Lung (tissue), 17 donors: ENCODE measurements at places on chromosomes 5 and 9.

GRCh38 chr9:742914-743589 lies 98.4 kb upstream of the DMRT1 start:
- DNase-seq: no peak

GRCh38 chr5:161314033-161314432 lies 232.5 kb downstream of the GABRB2 start:
- no peak for DNase-seq

GRCh38 chr5:173493846-173494245 lies 122.6 kb downstream of the BOD1 start:
- DNase-seq: no peak

DNA sequence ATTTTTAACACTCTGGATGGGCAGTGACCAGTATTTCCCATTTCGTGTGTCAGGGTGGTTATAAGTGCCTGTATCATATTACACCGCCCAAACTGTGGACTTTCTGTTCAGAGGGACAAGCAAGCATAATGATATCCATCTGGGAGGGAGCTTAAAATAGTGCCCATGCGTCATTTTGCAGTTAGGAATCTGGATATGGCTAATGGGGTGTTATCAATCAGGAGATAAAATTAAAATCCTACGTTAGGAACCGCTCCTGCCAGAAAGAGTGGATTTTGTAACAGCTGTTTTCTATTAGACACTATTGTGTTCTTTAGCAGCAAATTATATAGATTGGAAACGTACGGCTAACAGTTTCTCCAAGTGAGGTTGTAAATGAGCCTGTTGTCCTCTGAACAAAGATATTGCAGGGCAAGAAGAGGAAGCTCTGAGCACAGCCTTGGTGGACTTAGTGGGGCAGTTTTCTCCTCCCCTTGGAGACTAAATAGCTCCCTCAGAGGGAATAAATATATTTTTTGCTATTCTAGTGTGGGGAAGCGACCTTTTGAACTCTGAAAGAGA lies 160.4 kb downstream of the SPATA31D1 start:
- DNase-seq: peak; percentile 64

DNA sequence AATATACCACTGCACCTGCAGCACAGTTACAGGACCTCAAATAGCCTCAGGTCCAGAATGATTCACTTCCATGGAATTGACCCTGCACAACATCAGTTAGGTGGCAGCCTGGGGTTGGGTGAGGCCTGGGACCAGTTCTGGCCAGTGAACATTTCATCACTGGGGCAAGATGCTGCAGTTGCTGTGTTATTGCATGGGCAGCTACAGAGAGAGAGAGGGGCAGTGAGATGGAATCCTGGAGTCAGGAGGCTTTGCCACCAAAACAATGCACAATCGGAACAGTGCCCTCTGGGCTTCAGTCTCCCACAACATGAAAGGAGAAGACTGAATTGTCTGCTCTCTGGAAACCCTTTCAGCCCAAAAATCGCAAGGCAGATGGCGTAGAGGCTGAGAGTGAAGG lies 51.8 kb downstream of the SH3TC2 start:
- no peak for DNase-seq

DNA sequence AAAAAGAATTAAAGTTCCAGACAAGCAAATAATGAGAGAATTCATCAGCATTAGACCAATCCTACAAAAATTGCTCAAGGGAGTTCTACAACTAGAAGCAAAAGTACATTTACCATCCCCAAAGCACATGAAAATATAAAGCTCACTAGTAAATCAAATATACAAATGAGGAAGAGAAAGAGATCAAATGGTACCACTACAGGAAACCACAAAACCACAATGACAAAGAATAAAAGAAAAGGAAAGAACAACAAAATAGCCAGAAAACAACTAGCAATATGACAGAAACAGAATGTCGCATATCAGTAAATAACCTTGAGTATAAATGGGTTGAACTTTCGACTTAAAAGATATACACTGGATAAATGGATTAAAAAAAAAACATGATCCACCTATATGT lies 739.0 kb downstream of the DTWD2 start:
- DNase-seq: no peak

DNA sequence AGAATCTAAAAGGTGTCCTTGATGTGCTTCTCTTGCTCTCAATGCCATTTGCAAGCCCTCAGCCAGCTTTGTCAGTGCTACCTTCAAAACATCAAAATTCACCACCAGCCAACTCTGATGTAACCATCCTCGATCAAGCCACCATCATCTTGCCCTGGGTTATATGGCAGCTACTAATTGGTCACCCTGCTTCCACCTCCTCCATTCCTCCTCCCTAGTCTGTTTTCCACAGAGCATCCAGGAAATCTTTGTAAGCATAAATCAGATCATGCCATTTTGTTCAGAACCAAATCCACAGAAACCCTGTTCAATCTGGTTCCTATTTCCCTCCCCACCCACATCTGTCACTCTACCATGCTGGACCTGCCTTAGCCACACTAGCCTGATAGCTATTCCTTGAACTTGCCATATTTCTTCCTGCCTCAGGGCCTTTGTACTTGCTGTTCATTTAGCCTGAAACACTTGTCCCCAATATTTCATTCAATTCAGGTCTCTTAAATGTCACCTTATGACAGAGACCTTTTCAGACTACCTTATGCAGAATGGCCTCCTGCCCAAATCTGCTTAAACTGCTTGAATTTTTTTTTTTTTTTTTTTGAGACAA lies 1.9 kb upstream of the B4GALT1 start:
- DNase-seq: no peak

DNA sequence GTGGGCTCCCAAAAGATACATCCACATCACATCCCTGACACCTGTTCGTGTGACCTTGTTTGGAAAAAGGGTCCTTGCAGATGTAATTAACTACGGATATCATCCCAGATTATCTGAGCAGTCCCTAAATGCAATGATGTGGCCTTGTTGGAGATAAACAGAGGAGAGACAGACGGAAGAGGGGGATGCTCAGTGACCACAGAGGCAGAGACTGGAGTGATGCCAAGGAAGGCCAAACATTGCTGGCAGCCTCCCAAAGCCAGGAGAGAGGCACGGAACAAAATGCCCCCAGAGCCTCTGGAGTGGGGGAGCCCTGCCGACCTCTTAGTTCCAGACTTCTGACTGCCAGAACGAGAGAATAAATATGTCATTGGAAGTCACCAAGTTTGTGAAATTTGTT lies 15.0 kb upstream of the VAV2 start:
- DNase-seq: no peak

GRCh38 chr5:57405984-57406383 lies 76.6 kb downstream of the ACTBL2 start:
- DNase-seq: no peak

- no peak for DNase-seq
Observed at GRCh38 chr9:84101964-84102632, 121.5 kb downstream of the RMI1 start.

- DNase-seq: no peak
Observed at GRCh38 chr5:119919279-119919678, 289.9 kb downstream of the FAM170A start.

DNA sequence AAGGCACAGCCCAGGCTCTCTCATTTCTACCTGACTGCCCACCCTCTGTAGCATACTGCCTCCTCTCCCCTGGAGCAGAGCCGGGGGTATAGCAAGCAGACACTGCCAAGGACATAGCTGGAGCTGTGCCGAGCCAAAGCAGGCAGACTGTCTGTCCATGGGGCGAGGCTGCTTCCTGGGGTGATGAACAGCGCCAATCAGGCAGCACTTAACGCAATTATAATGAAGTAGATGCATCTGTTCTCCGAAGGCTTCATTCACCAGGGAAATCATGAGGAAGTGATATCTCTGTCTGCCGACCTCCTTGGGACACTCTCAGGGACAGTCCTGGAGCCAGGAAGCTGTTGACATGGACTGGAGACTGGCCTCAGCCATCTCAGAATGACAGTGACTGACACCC lies 230.7 kb downstream of the ASTN2 start:
- no peak for DNase-seq

- no peak for DNase-seq
Observed at GRCh38 chr5:129113867-129114266, 19.3 kb downstream of the ISOC1 start.

GRCh38 chr5:534743-535671 lies 10.8 kb upstream of the SLC9A3 start:
- no peak for DNase-seq

DNA sequence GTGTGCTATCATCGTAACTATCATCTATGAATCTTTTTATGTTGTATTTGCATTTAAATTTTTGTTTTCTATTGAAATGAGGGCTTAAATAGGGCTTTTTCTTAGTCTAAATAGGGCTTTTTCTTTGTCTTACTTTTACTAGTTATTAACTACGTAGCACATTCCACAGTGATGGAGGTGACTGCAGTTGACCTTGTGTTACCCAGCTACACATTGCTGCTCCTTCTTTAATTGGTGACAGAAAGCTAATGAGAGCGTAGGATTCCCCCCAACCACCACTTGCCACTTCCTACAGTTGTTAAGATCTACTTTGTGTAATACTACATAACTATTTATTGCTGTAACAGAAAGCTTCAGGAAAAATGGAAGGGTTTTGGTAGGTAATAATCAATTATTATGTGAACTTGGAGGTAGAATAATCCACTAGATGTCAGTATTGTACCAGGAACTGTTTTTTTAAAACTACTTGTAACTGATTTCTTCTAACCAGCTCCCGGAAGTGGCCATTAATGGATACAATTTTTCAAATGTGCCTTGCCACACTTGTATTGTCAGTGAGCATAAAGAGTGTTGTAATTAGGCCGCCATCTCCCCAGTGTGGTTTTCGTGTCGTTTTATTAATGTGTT lies 18.0 kb downstream of the MTRR start:
- peak; percentile 72 for DNase-seq

GRCh38 chr5:157509587-157509986 lies 49.6 kb downstream of the NIPAL4 start:
- no peak for DNase-seq

DNA sequence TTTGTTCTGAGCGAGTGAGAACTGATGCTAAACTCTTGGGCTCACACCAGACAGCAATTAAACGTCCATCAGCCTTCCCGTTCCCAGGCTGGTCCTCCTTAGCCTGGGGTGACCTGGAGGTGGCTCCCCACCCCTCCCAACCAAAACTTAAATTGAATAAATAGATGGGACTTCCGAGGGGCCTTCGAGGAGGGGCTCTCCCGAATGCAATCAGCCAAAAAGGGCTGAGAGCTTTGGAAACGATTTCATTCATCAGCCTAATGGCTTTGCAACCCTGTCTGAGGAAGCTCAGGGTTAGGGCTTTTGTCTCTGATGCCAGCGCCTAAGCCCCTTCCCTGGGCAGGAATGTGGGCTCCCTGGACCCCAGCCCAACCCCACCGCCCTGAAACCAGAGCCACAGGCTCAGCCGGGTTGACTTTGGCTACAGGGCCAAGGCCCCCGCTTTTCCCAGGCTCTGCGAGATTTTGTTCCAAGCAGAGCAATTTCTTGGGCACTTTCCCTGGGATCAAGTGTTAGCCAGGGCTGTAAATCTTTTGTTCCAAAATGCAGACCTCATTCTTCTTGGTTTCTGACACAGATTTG lies 29.2 kb downstream of the LHX3 start:
- peak; percentile 80 for DNase-seq

- DNase-seq: no peak
Observed at GRCh38 chr9:124820698-124821623, 32.3 kb upstream of the WDR38 start.

DNA sequence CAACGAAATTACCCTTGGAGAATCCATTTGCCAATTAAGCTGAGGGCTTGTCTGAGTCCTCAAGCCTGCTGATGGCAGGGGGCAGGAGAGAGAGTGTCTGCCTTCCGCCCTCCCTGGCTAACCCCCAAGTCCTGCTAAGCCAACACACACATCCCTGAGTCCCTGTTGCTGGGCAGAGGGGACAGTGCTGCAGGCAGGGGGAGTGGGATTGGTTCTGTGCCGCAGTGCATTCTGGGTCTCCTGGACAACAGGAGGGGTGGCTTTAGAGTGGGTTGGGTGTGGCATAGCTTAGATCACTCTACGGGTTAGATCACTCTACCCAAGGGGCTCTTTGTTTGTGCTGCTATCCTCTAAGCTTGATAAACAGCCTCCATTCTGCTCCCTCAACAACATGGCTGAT lies 427.7 kb downstream of the CDK5RAP2 start:
- DNase-seq: peak; percentile 54

- DNase-seq: no peak
Observed at GRCh38 chr9:133604214-133604613, 5.0 kb downstream of the FAM163B start.

GRCh38 chr9:136110082-136111061 lies 8.3 kb downstream of the TMEM250 start:
- peak; percentile 51 for DNase-seq

- DNase-seq: no peak
Observed at GRCh38 chr5:1725641-1726468, 73.8 kb downstream of the MRPL36 start.

- DNase-seq: no peak
Observed at GRCh38 chr5:135880801-135881200, 14.8 kb downstream of the IL9 start.

- no peak for DNase-seq
Observed at GRCh38 chr9:116323571-116323970, 170.0 kb downstream of the PAPPA start.

- no peak for DNase-seq
Observed at GRCh38 chr5:172071309-172071875, 65.0 kb upstream of the FBXW11 start.

DNA sequence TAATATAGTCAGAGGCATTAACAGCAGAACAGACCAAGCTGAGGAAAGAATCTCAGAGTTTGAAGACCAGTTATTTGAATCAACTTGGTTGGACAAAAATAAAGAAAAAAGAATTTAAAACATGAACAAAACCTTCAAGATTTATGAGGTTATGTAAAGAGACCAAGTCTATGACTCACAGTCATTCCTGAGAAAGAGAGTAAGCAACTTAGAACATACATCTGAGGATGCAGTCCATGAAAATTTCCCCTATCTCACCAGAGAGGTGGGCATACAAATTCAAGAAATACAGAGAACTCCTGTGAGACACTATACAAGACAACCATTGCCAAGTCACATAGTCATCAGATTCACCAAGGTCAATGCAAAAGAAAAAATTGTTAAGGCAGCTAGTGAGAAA lies 17.4 kb upstream of the C9orf72 start:
- no peak for DNase-seq

- peak; percentile 96 for DNase-seq
Observed at GRCh38 chr9:130824643-130825350, 10.3 kb upstream of the ABL1 start.

GRCh38 chr9:6471231-6471850 lies 58.3 kb downstream of the UHRF2 start:
- no peak for DNase-seq

DNA sequence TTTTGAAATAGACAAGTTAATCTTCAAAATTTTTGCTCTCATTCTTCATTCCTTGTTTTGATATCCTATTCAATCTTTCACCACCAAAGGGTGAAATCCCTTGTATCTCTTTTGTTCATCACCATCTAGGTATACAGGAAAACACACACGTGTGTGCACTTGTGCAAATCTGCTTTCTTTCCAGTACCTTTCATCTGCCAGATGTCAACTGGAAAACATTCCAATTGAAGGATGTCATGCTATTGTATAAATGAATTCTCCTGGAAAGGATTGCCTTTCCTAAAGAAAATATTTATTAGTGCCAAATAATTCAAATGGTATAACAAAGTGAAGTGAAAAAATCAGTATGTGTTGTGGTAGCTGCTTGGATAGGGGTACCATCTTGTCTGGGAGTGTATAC lies 123.7 kb downstream of the RANBP17 start:
- DNase-seq: no peak
